ENCODE measurements at places on chromosomes 2 and 18.
A peak's percentile ranks its signal among the peaks of the same experiment; 100 is the strongest.

DNA sequence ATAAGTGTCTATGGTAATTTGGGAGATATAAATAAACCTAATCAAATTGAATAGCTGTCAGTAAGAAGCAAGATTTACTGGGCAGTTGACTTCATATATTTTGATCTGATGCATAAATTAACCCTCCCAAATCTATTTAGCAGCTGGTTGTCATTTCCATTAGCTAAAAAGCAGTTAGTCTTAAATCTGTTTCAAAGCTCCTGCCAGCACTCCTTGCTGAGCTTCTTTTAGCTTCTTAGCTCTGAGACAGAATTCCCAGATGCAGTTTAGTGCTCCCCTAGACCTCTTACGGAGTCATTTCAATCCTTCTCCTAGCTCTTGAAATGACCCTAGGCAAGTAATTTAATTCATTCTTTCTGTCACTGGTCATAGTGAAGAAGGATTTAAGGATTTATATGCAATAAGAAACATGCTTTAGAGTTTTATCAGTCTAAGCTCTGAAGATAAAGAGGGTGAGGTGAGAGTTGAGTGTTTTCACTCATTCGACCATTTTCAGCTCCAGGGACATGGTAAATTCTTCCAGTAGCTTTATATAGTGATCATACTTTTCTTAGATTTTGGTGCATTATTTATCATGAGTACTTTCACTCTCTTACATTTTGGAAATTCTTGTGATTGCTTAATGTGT is 98.9 kb downstream of the PHLPP1 start:
- DNase-seq: no peak

GRCh38 chr2:167764772-167765341 is 482.5 kb downstream of the STK39 start:
- DNase-seq: no peak

- no peak for DNase-seq
Measured at GRCh38 chr2:61774351-61774750, 79.5 kb downstream of the FAM161A start.

DNA sequence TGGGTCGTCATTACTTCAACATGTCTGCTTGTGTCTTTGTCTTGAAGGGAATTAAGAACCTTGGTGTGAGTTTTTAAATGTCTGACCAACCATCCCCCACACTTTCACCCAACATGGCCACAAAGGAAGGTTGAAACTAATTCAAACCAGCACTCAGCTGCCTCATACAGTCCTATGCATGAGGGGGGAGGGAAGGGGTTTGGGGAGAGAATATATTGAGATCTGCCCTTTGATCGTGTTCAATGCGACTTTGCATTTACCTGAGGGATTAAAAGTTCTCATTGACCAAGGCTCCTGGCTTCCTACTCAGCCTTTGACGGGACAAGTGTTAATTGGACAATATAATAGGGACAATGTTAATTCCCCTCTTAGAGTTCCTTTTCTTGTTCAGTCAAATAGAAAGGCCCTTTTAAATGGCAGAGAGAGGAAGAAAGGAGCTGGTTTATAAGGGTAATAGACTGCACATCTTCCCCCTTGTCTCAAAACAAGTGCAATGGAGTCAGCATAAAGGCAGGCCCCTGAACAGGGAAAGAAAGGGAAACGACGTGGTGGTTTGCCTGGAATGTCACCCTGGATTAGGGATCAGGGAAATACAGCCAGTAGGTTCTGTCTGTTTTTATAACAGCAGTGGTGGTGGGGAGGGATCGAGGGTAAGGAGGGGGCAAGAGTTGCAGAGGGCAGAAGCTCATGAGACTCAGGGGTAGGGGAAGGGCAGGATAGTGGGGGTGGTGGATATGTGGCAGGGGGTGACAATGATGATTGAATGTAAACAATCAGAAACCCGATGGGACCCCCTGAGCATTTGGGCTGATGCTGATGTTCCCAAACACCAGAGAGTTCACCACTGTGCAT is 198.7 kb downstream of the MYCN start:
- DNase-seq: no peak

- peak; percentile 29 for DNase-seq
Measured at GRCh38 chr2:170503971-170504809, 210.9 kb upstream of the SP5 start.

DNA sequence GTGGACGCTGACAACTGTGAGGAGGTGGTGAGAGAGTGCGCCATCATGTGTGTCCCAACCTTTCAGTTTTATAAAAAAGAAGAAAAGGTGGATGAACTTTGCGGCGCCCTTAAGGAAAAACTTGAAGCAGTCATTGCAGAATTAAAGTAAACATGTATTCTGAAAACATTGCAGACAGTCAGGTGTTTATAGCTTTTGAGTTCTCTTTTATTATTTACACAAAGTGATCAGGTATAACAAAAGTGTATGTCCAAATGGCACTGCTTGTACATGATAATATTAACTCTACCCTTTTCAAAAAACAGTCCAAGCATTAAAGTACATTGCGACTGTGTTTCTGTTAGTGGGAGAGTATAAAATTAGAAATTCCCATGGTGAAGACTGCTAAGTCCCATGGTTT is 2.2 kb downstream of the TXNDC2 start:
- DNase-seq: no peak

DNA sequence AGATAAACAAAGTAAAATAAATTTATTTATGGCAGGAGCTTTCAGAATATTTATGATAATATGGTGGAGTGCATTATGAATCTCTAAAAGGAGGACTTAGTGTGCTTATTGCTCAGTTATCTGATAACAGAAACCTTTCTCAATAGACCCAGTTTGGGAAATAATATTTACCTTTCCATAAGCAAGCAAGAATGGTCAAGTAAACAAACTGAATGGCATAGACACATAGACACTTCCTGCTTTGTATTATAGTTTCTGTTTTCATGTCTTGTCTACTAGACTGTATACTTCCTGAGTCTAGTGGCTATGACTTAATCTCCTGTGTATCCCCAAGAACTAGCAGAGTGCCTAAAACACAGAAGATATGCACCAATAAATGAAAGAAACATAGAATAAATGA is 87.8 kb downstream of the UPP2 start:
- no peak for DNase-seq

DNA sequence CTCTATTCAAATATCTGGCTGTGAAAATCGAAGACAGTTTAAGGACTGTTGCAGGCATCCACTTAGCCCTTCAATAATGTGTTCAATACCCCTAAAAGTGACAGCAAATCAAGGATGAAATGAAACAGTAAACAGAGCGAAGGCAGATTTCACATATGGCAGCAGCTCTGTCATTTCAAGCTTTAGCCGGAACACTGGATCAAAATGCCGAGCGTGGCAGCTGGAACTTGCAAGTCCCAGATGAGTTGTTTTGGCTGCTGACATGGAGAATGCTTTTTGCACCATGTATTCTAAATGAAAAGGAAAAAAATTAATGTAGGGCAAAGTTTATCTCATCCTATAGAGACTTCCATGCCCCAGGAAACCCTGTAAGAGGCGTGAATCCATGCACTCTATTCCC is 18.0 kb downstream of the LRRC30 start:
- DNase-seq: no peak

DNA sequence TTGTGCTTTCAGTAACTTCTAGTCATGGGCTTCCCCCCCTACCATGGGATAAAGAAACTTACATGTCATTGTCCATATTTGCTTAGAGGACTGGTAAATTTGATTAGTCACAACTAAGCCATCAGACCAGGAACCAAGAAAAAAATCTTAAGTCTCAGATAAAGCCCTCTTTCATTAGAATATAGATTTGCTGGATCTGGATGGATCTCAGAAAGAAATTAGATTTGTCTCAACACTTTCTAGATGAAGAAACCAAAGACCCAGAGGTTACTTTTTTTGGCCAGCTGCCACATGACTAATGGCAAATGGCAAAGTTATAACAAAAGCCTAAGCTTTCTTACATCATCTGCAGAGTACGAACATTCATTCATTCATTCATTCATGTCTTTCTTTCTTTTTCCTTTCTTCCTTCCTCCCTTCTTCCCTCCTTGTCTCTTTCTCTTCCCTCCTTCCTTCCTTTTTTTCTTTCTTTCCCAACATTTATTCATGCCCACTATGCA is 60.2 kb downstream of the CDCA7 start:
- peak; percentile 82 for DNase-seq

GRCh38 chr18:21741562-21742314 is 1.1 kb downstream of the MIB1 start:
- peak; percentile 25 for DNase-seq

DNA sequence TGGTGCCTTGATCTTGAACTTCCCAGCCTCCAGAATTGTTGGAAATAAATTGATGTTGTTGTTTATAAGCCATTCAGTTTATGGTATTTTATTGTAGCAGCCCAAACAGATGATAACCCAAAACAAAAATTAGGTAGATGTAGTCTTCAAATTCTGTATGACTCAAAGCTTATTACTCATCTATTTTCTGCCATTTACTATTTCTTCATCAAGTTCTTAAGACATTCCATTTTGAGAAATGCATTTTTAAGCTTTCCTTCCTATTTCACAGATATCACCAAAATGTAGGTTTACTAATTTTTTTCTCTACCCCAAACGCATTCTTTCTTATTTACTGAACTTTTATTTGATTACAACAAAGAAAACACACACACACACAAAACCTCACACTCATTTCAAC is 148.2 kb downstream of the RND3 start:
- DNase-seq: no peak

- peak; percentile 68 for DNase-seq
Measured at GRCh38 chr2:25305775-25306174, 36.0 kb downstream of the DNMT3A start.

DNA sequence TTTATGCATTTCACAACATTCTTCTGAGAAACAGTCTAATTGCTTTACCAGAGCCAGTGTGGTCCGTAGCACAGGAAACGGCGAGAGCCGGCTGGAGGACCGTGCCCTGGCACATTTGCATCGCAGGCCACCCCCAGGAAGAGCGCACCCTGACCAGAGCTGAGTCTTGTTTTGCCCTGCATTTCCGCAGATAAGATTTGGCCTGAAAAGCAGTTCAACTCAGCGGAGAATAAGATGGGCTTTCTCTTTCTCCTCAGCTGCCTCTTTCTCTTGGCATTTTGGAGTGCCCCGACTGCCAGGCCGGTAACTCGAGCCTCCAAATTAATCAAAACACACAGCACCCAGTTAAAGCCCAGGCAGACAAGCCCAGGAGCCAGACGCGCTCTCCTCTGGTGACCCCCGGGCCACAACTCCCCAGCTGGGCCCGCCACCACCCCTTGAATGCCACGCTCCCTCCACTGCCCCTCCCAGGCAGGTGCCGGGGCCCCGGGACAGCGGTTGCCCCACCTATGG is 464 bp downstream of the COL4A4 start:
- DNase-seq: no peak

DNA sequence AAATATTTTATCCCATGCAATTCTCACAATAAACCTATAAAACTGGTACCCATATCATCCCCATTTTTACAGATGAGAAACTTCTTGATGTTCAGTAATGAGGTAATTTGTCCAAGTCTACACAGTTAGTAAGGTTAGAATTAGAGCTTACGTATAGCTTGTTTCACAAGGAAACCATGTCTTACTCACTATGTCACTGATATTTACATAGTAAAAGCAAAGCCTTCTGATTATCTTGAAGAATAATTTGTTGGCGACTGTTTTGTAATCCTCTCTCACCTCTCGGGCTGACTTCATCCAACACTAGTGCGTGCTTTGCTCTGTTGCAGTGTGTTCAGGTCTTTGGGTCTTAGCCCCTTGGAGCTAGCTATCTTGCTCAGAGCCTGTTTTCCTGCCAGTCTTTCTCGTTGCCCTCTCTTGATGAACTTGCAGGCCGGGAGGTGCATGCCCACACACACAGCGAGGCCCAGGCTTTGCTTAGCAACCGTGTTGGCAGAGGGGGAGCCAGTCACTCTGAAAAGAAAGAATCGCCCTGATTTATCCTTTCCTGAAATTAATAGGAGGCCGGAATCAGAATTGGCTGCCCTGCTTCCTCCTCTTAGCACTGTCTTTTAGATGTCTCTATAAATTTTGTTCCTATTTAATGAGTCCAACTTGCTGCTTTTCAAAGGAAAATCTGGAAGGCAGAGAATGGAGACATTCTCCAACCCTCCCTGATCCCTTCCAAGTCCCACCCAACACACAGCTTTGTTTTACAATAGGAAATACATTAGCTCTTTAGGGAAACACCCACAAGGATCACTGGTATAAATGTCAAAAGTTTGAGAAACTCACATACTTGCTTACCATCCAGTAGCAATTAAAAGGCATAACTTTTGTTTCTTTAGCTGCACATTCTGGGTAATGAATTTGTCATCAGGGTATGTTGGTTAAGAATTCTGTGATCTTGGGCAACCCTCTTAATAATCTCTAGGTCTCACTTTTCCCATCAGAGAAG is 97.6 kb upstream of the SEC11C start:
- no peak for DNase-seq

DNA sequence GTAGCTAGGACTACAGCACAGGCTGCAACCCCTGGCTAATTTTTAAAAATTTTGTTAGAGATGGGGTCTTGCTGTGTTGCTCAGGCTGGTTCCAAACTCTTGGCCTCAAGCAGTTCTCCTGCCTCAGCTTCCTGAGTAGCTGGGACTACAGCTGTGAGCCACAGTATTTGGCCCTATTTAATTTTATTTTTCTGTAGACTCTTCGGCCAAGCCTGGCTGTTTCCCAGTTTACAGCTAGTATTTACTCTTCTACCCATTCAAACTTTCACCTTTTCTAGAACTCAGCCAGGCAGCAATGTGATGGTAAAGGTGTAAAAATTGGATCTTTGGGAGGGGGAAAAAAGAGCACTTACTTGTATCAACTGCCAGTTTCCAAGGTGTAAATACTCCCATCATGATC is 35.3 kb downstream of the SH3RF3 start:
- DNase-seq: no peak

GRCh38 chr2:170969030-170969429 is 40.0 kb downstream of the GORASP2 start:
- DNase-seq: no peak

DNA sequence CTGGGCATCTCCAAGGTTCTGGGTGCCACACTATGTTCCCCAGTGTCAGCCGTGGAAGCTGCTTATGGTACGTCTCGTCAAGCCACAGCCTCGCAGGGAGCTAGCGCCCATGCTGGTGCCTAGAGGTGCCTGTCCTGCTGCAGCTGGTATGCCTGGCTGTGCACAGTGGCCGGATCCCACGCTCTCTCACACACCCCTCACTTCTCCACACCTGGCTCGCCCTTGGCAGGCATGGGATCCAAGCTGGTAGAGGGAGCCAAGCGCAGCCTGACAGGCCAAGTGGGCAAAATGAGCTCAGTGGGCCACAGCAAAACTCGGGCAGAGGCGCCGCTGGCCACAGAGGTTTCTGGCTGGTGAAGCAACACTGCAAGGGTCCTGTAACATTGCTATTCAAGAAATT is 156.1 kb upstream of the RBMS1 start:
- no peak for DNase-seq

- DNase-seq: no peak
Measured at GRCh38 chr2:41434991-41435390, 612.8 kb upstream of the PKDCC start.

DNA sequence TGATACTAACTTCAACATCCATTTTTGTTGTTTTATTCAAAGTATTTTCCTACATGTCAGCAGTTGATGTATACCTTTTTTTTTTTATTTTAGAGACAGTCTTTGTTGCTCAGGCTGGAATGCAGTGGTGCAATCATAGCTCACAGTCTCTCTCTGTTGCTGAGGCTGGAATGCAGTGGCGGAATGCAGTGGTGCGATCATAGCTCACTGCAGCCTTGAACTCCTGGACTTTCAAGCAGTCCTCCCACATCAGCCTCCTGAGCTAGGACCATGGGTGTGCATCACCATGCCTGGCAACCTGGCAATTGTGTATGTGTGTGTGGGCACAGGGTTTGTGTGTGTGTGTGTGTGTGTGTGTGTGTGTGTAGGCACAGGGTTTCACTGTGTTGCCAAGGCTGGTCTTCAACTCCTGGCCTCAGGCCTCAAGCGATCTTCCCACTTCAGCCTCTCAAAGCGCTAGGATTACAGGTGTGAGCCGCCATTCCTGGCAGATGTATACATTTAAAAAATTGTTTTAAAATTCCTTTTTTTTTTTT is 24.8 kb downstream of the SANBR start:
- DNase-seq: peak; percentile 18

Measured in fibroblast of skin of back (primary cell).